Activated CD4-positive, alpha-beta T cell treated with anti-CD3 and anti-CD28 coated beads, Interleukin-2, amount 10 ng/mL, durations not matched to agents 24 days and 14 days (primary cell): ENCODE measurements at places on chromosomes 2 and 18. TPM values are rescaled to one million over a fixed set of nuclear protein-coding genes. Genes with fewer than 3 reads are reported as not detected.

EVA1A gene
- total RNA-seq, result not detected in 2 replicates

MYO1B gene
- 16.4 and 21.1 TPM in 2 replicates for total RNA-seq

STARD7 gene
- 212 and 217 TPM in 2 replicates for total RNA-seq

- H3K27me3 ChIP-seq, result peaks cover 2% of the 10 kb centered on the region
- H3K27ac ChIP-seq, result no peak overlapping the region
- peaks cover 41% of the 10 kb centered on the region for H3K4me1 ChIP-seq
- H3K4me3 ChIP-seq, result no peak overlapping the region
- DNase-seq, result no peak
- peaks cover 11% of the 10 kb centered on the region for H3K36me3 ChIP-seq
Observed at GRCh38 chr18:48819276-48819675, 131.5 kb downstream of the SMAD7 start.

DNA sequence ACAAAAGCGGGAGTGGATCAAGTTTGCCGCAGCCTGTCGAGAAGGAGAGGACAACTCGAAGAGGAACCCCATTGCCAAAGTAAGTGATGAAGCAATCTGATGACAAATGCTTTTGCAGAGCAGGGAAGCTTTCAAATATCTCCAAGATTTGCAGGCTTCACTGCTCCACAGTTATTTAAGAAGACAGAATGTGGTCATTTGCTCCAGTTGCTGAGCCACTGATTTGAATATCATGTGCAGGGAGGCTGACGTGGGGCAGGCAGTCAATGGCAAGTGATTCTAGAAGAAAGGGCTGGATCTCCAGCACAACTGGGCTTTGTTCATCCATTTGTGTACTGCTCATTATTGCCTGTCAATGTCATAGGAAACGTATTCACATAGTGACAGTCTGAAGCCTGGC is 10.2 kb downstream of the DSG4 start:
- DNase-seq, result no peak
- no peaks in the 10 kb centered on the region for H3K27me3 ChIP-seq
- no peaks in the 10 kb centered on the region for H3K36me3 ChIP-seq
- no peaks in the 10 kb centered on the region for H3K4me1 ChIP-seq
- H3K27ac ChIP-seq, result no peak overlapping the region
- no peak overlapping the region for H3K4me3 ChIP-seq

DNA sequence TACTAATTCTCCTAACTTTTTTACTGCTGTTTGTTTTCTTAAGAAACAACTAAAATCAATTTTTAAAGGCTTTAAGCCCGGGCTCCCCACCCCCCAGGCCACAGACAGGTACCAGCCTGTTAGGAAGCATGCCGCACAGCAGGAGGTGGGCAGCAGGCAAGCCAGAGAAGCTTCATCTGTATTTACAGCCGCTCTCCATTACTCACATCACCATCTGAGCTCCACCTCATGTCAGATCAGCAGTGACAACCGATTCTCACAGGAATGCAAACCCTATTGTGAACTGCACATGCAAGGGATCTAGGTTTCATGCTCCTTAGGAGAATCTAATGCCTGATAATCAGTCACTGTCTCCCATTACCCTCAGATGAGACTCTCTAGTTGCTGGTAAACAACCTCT is 517.0 kb downstream of the NRXN1 start:
- no peaks in the 10 kb centered on the region for H3K4me1 ChIP-seq
- H3K4me3 ChIP-seq, result no peak overlapping the region
- H3K27me3 ChIP-seq, result no peaks in the 10 kb centered on the region
- no peaks in the 10 kb centered on the region for H3K36me3 ChIP-seq

DNA sequence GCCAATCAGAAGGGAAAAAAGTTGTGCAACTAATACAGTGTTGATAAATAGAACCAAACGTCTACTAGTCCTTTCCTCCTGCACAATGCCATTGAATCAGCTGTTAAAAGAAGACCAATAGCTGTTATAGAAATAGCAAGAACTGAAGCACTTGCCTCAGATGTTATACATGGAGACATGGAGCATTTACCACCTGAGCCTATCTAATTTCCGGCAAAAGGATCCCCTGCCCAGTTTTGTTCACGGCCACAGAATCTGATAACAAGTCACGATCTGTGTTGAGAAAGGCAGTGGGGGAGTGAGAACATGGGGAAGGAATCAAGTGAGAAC is 285.4 kb downstream of the ZEB2 start:
- H3K36me3 ChIP-seq, result peaks cover 9% of the 10 kb centered on the region
- H3K4me1 ChIP-seq, result peaks cover 47% of the 10 kb centered on the region
- H3K4me3 ChIP-seq, result peak overlapping the region; percentile 51

DNA sequence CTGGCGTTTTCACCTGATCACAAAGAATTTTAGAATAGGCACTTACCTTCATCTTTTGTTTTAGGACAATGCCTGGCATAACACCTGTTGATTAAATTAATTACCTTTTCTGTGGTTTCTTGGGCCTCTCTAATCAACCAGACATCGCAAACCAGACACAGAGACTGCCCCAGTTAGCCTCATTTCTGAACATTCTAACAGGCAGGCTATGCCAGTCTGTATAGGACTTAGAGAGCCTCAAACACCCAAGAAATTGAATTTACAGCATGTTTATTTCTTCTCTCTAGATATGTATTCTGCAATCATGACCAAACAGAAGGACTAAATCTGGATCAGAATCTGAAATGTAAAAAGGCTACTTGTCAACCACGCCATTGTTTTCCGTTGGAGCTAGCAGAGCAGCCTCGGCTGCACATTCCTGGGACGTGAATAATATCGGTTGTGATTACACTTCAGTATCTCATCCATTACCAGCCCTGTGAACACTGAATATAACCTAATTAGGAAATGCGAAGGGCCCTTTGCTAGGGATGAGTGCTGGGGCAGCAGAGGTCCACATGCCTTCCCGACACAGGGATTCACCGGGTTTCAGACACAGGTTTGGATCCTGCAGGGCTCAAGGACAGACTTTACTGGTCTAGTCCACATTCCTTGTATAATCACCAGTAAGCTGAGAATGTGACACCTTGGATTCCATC is 17.5 kb upstream of the CDC42EP3 start:
- no peak overlapping the region for H3K4me3 ChIP-seq
- H3K27ac ChIP-seq, result no peak overlapping the region
- H3K4me1 ChIP-seq, result peaks cover 8% of the 10 kb centered on the region
- peaks cover 12% of the 10 kb centered on the region for H3K27me3 ChIP-seq
- DNase-seq, result no peak
- no peaks in the 10 kb centered on the region for H3K36me3 ChIP-seq

GRCh38 chr18:25299426-25300300 is 52.3 kb downstream of the ZNF521 start:
- H3K27me3 ChIP-seq, result no peaks in the 10 kb centered on the region
- no peaks in the 10 kb centered on the region for H3K4me1 ChIP-seq
- H3K27ac ChIP-seq, result no peak overlapping the region
- H3K4me3 ChIP-seq, result no peak overlapping the region

DNA sequence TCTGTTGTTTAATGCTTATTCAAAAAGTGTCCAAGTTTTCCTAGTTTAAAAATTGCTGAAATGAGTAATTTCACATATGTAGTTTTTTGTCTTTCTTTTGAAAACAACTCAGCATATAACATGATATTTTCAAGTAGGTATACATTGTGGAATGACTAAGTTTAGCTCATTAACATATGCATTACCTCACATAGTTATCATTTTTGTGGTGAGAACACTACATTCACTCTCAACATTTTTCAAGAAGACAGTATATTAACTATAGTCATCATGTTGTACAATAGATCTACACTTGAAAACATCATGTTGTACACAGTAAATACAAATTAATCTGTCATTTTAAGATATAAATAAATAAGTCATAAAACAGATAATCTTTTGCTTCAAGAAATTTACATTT is 340.0 kb downstream of the CCDC85A start:
- no peaks in the 10 kb centered on the region for H3K27me3 ChIP-seq
- H3K4me3 ChIP-seq, result no peak overlapping the region
- H3K4me1 ChIP-seq, result no peaks in the 10 kb centered on the region
- H3K27ac ChIP-seq, result no peak overlapping the region

DNA sequence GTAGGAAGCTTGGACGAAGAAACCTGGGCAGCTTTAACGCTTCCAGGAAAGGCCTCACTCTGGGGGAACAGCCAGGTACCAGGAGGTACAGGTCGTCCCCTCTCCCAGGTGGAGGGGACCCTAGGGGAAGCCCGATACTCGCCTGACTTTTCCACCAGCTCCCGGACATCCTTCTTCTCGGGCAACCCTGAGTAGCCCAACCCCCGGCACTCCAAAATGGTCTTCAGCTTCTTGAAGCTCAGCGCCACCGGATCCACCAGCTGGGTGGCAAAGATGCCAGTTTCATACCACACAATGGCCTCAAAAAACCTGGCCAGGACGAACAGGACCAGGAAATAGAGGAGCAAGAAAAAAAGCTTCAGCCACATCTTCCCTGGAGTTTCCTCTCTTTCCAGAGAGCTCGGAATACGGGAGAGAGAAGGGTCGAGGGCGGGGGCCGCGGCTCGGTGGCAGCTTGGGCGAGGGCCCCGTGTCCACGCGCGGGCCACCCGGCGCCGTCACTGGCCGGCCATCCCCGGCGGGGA is 1.1 kb downstream of the RNF103 start:
- peak overlapping the region; percentile 93 for H3K4me3 ChIP-seq
- peak overlapping the region; percentile 97 for H3K27ac ChIP-seq
- peaks cover 19% of the 10 kb centered on the region for H3K36me3 ChIP-seq
- peaks cover 22% of the 10 kb centered on the region for H3K4me1 ChIP-seq
- DNase-seq, result peak; percentile 80

GRCh38 chr2:122412360-122412759 is 656.9 kb downstream of the TSN start:
- no peak for DNase-seq
- H3K27ac ChIP-seq, result no peak overlapping the region
- no peak overlapping the region for H3K4me3 ChIP-seq
- H3K36me3 ChIP-seq, result no peaks in the 10 kb centered on the region

IL18R1 gene
- total RNA-seq, result 41.7 and 50.2 TPM in 2 replicates

DNA sequence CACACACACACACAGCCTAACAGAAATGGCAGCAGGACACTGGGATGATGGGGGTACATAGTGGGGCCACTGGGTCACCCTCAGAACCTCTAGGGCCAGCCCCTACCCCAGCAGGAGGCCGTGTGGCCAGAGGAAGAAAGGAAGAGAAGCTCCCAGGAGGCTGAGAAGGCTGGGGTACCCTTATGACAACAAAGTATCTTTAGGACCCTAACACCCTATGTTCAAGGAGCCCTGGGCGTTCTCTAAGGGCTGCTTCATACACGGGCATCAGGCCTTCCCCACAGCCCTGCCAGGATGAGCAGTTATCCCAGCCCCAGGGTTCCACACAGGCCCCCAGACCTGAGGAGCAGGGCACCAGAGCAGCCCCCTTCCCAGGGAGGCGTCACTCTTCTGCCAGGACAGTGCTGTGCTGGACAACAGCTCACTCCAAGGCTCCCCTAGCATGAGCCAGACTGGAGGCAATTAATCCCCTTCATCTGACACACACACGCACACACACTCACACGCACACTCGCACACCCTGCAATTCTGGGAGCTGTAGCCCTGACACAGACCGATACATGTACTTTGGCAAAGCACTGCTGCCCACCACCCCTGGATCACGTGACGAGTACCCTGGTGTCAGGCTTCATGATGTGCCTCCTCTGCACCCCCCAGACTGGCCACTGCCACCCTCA is 163.6 kb downstream of the TNS1 start:
- H3K4me1 ChIP-seq, result no peaks in the 10 kb centered on the region
- DNase-seq, result no peak
- H3K4me3 ChIP-seq, result no peak overlapping the region
- H3K36me3 ChIP-seq, result no peaks in the 10 kb centered on the region

PRKAG3 gene
- not detected in 2 replicates for total RNA-seq

ANKRD62 gene
- not detected in 2 replicates for total RNA-seq

DNA sequence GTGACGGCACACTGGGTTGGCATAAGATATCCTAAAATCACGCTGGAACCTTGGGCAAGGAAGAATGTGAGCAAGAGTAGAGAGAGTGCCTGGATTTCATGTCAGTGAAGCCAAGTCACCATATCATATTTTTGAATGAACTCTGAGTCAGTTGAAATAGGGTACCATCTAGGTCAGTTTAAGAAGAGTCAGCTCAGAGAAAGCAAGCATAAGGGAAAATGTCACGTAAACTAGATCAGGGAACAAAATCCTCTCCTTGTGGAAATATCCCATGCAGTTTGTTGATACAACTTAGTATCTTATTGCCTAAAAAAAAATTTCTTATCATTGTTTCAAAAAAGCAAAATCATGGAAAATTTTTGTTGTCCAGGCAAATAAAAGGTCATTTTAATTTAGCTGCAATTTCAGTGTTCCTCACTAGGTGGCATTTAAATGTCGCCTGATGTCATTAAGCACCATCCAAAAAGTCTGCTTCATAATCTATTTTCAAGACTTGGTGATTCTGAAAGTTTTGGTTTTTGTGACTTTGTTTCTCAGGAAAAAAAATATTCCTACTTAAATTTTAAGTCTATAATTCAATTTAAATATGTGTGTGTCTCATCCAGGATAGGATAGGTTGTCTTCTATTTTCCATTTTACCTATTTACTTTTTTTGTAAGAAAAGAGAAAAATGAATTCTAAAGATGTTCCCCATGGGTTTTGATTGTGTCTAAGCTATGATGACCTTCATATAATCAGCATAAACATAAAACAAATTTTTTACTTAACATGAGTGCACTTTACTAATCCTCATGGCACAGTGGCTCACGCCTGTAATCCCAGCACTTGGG is 19.6 kb downstream of the RSAD2 start:
- H3K27ac ChIP-seq, result peak overlapping the region; percentile 21
- H3K36me3 ChIP-seq, result peaks cover 69% of the 10 kb centered on the region
- peaks cover 17% of the 10 kb centered on the region for H3K4me1 ChIP-seq

DNA sequence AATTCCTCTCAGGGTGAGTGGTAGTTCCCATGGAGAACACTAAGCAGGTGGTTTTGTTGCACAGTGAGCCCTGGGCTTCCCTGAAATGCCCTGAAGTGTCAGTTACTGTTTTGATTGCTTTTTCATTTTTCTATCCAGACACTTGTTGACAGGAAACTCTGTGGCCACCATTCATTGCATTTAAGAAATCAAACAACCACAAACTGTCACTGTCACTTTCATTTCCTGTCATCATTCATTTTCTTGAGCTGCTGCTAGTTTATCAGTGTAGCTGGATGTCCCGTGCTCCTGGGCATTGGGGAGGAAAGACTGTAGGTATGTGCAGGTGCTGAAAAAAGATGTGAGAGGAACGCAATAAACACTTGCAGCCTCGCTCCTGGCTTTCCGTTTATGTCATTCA is 891.6 kb upstream of the ZEB2 start:
- no peaks in the 10 kb centered on the region for H3K36me3 ChIP-seq
- peak; percentile 83 for DNase-seq
- peak overlapping the region; percentile 32 for H3K27ac ChIP-seq

GRCh38 chr2:70091816-70092215 is 4.5 kb downstream of the PCBP1 start:
- peaks cover 54% of the 10 kb centered on the region for H3K36me3 ChIP-seq
- no peak for DNase-seq
- no peaks in the 10 kb centered on the region for H3K27me3 ChIP-seq
- H3K4me1 ChIP-seq, result peaks cover 47% of the 10 kb centered on the region
- peak overlapping the region; percentile 54 for H3K4me3 ChIP-seq

LYPD6B gene
- total RNA-seq, result not detected in 2 replicates

MRPL19 gene
- total RNA-seq, result 70.6 and 76.8 TPM in 2 replicates

- no peak for DNase-seq
- peaks cover 11% of the 10 kb centered on the region for H3K4me1 ChIP-seq
- peaks cover 67% of the 10 kb centered on the region for H3K36me3 ChIP-seq
- H3K27ac ChIP-seq, result no peak overlapping the region
- no peak overlapping the region for H3K4me3 ChIP-seq
Observed at GRCh38 chr2:143629340-143629739, 500.1 kb downstream of the ARHGAP15 start.

TNS1 gene
- total RNA-seq, result 0.70 and 1.3 TPM in 2 replicates
